ENCODE measurements at places on chromosomes 1 and 21. TPM values are rescaled to one million over a fixed set of nuclear protein-coding genes. Genes with fewer than 3 reads are reported as not detected.

DNA sequence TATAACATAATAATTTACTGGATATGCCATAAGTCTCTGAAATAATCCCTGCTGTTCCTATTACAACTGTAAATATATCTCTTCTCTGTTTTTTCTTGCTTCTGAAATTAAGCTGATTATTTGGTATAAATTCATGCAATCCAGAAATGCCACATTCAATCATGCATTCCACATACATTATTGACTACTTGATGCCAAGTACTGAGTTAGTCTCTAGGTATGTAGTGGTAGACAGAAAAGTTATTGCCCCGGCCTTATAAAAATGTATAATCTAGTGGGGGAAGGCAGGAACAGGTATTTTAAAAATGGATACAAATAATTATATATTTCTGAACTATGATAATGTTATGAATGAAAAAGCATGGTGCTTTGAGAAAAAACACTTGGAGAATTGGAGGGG, 338.6 kb upstream of the SNX7 start:
- DNase-seq: no peak

Gene PTGFR
- total RNA-seq: not detected

DNA sequence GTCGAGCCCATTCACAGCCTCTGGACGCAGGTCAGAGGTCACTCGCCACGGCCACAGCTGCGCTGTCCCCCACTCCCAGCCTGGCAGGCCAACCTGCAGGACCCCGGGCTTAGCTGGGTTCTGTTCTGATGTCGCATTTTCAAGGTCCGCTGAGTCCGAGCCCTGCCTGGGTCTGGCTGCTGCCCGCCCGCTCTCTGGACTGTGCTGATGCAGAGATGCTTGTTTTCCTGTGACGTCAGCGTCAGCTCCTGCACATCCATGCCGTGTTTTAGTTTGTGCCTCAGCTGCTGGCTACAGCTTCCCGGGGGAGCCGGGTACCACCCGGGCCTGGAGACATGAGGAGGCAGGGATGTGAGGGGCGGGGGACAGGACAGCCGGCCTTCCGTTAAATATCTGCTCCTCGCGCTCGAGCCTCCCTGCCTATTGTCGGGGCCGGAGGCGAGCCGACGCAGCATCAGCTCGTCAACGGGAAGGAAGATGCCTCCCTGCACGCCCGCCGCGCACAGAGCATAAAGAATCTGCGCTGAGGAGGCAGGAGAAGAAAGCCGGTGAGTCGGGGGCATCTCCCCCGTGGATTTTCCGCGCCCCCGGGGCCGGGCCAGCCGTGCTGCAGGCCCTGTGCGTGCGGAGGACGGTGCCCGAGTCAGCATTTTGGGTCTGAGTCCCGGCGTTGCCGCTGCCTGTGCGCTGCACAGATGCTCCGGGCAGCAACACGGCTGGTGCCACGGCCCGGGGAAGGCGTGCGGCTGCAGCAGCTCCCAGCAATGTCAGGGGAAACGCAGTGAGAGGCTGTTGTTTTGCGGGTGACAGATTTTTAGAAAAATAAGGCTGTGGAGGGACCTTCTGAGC, 23.4 kb downstream of the PRKCZ start:
- DNase-seq: no peak

- DNase-seq: no peak
Observed at GRCh38 chr1:64098436-64098835, 105.0 kb upstream of the UBE2U start.

Gene CD34
- total RNA-seq: not detected
